ENCODE measurements at places on chromosomes 5 and 9. TPM values are rescaled to one million over a fixed set of nuclear protein-coding genes. Genes with fewer than 3 reads are reported as not detected.

The OGN gene
- polyA plus RNA-seq = 2.0 TPM

The PAIP2 gene
- 121 TPM for polyA plus RNA-seq

The PCDHB2 gene
- polyA plus RNA-seq = 2.2 TPM

The GABBR2 gene
- not detected for polyA plus RNA-seq

The DBH gene
- 0.39 TPM for polyA plus RNA-seq
